ENCODE measurements at places on chromosomes 1 and 21.

GRCh38 chr21:34342476-34342875, 21.3 kb upstream of the KCNE2 start:
- no peak for ATAC-seq

DNA sequence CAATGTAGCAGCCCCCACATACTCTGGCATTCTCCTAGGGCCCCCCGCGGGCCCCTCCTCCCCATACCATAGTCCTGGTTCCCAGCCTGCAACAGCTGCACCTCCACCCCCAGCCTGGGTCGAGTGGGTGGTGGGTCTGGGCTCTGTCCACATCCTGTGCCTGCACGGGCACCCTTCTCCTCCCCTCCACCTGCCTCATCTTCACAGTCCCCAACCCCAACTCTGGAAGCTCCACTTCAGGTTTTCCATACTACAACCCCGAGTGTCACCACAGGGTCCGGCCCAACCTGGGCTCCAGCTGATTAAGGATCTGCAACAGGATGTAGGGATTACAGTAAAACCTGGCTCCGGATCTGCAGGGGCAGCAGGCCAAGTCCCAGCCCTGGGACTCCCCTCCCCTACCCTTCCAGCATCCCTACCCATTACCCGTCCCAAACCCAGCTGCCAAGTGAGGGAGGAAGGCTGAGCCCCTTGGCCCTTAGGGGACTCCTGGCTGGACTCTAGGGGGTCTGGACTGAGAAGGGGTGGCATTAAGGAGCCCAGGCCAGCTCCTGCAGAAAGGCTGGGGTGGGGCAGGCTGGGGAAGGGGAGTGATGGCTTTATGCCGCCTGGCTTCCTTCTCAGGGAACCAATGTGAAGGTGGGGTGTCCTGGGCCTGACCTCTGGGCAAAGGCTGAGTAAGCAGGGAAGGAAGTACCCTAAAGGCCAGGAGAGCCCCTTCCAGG, 116.8 kb downstream of the CASZ1 start:
- peak; percentile 37 for ATAC-seq

GRCh38 chr1:178500091-178500770, 3.5 kb upstream of the CLEC20A start:
- no peak for ATAC-seq

DNA sequence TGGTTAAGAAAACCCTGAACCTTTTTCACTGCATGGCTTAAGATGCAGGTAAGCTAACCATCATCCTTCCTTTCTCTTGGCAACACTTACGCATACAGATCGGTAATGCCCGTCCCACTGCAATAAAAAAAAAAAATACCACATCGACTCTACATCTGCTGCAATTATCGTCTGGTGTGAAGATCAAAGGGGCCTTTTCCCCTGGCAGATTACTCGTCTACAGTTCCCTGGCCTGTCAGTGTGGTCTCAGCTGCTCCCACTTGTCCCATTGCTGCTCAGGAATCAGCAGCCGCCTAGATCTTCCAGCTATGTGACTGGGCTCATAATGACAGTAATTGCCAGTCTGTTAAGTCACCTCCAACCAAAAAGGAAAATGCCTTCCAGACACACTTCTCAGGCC, 133.1 kb downstream of the SETD4 start:
- no peak for ATAC-seq

DNA sequence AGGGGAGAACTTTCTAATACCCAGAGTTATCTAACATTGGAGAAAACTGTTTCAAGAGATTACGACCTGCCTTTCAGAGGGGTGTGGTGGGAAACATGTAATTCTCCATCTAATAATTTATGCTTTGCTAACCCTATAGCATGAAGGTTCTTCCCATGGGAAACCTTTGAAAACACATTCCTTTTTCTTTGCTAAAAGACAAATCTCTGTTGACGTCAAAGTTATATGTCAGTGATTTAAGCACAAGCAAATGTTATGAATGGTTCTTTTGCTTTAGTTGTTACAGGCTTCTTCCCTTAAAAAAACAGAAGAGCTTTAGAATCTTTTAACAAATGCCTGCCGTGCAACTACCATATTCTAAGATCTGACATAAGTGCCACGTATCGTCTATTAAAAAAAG, 19.2 kb downstream of the FMO2 start:
- ATAC-seq, result no peak

DNA sequence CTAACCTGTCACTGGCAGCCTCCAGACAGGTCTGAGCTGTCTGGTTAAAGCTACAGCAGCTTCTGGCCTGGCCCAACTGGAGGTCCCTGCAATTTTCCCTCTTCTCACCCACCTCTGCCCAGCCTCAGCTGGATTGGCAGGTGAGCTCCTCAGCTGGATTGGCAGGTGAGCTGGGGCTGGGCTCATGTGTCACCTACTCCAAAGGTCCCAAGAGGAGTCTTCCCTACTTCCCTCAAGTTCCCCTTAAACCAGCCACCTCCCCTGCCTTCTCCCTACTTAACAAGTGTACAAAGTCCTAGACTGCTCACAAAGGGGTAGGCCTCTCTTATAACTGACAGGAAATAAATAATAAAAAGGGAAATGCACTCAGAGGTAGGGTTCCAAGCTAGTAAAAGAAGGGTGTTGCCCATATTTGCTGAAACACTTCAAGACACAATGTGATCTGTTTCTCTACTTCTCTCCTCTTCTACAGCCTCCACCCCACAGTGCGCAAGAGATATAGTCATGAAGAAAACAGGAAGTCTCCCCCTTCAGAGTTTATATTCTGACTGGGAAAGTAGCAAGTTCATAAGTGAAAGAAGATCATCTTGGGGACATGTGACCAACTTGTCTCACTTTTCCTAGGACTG, at the start of gene GPA33:
TSS of gene GPA33 (minus strand) at position 64 of the 629 bp plus-strand sequence. CDS start 90 bp downstream, outside the sequence.
- peak; percentile 43 for ATAC-seq

- ATAC-seq, result no peak
These were observed 48.1 kb upstream of the KCNA3 start for GRCh38 chr1:110722807-110723206.

- no peak for ATAC-seq
These were observed 94.1 kb downstream of the CNIH3 start for GRCh38 chr1:224710196-224710595.

DNA sequence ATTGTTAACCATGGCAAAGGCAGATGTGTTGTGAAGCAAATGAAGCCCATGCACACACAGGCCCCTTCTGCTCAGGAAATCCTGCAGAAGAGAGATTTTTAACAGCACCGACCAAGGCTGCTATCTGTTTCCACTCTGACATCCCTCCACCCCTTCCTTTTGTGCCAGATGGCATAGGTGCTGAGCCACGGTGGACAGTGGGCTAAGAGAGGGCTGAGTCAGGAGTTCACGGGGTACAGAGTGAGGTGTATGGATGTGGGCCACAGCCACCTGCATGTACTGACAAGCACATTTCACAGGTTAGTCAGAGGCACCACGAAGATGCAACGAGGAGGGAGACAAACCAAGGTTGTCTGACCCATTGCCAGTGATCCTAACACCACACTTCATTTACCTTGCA, 9.5 kb downstream of the RSPH1 start:
- no peak for ATAC-seq

- no peak for ATAC-seq
These were observed 136.8 kb upstream of the SGIP1 start for GRCh38 chr1:66397192-66397591.

GRCh38 chr1:22177354-22178003, 34.6 kb upstream of the WNT4 start:
- ATAC-seq, result no peak

DNA sequence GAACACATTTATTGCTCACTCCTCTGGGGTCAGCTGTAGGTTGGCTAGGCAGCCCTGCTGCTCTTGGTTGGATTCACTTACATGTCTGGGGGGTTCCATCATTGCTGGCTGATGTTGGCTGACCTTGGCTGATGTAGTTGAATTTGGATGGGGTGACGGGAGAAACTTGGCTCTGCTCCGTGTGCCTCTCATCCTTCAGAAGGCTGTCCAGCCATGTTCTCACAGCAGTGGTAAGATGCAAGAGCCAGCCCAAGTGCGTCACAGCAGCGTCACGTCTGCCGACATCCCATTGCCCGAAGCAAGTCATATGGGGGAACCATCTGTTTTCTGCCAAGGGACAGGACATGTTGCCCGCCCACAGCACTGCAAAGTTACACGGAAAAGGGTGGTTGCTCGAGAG, 613.5 kb downstream of the MATN1 start:
- peak; percentile 50 for ATAC-seq

- ATAC-seq, result no peak
These were observed at the start of gene THEM5 for GRCh38 chr1:151853411-151853943. THEM5 (minus strand) TSS chr1:151853712; CDS start chr1:151853565, 147 bp downstream.

- no peak for ATAC-seq
These were observed 359.8 kb downstream of the LTN1 start for GRCh38 chr21:28632755-28633408.

DNA sequence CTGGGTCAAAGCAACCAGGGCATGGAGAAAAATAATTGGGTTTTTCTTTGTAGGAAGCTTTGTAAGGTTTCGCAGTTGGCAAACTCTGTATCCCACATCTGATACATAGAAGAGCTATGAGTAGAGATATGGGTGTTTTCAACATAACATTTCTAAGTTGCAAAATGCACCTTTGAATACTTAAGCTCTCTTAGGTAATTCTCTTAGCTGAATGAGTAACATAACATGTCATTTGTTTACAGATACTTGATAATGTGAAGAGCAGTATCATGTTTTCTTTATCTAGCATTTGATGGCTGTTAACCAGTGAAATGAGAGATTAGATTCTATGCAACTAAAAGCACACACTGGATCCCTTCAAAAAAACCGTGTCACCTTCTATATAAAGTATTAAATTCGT, 21.6 kb downstream of the RAVER2 start:
- ATAC-seq, result no peak

GRCh38 chr1:160637821-160638539, 8.9 kb downstream of the SLAMF1 start:
- ATAC-seq, result no peak

Measured in gastroesophageal sphincter (tissue), 4 donors.